ENCODE measurements at places on chromosomes 4 and X.

DNA sequence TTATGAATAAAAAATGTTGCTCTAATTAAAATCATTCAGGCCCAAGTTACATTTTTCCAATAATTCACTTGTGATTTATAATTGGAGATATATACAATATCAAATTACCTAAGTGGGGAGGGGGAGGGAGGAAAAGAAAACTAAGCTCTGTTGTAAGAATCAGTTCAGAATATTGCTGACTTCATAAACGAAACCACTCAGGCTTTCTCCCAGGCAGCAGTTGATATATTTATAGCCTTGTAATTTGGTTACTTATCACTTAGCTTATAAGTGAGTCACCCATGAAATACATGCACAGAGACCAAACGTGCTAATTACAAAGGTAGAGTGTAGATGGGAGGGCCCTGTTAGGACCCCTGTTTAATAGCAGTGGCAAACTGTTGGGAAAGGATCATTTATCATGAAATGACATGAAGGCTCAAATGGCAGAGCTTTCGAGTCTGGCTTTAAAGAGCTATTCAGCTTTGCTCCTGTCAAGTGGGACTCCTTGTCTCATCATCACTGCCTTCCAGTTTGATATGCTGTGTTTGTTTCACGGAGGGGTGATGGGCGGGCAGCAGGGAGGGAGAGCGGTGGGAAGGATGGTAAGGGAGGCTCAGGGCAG is 105.6 kb upstream of the PGRMC2 start:
- no peak for DNase-seq

GRCh38 chr4:113610537-113610936 is 151.0 kb downstream of the CAMK2D start:
- no peak for DNase-seq

GRCh38 chr4:25370242-25370641 is 6.8 kb upstream of the ANAPC4 start:
- DNase-seq = no peak

DNA sequence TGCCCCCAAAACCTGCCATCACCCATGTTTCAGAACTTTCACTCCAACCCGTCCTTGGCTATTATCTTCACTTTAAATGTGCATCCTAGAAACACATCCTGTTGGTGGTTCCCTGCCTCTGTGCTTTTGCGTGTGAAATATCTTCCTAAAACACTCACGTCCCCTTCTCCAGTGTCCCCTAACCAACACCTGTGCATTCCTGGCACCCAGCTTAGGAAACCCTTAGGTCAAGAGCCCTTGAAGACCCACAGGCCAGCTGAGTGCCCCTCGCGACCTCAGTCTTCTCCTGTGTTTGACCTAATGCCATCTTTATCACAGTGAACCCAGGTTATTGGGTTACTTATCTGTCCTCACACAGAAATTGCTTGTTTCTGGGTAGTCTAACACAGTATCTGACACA is 117.6 kb downstream of the STK32B start:
- DNase-seq = no peak

DNA sequence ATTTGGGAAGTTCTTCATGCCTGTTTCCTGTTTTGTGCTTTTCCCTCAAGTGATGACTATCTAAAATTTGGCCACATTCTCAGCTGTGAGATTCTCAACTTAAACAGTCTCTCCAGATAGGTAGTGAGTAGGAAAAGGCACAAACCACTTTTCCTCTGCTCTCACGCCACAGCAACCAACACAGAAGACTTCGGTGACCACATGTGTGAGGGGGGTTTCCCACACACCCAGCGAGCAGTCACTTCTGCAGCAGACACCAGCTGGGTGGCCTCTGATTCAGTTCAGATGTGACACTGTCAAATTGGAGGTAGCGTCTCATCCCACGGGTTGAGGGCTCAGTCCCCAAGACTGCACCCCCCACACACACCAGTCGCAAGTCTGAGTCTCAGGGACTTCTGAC is 25.1 kb upstream of the CLDN34 start:
- DNase-seq = peak; percentile 86

GRCh38 chrX:118823263-118824172 is at the start of gene ZCCHC12:
Gene ZCCHC12, plus strand, starts transcription at chrX:118823824. Its CDS starts 1,421 bp downstream, at chrX:118825245.
- DNase-seq = peak; percentile 10

- DNase-seq = no peak
Measured at GRCh38 chrX:124289443-124289842, 43.0 kb upstream of the TEX13D start.

- no peak for DNase-seq
Measured at GRCh38 chrX:12881914-12882313, 15.0 kb downstream of the TLR7 start.

- no peak for DNase-seq
Measured at GRCh38 chr4:16597443-16597842, 301.0 kb downstream of the LDB2 start.

- no peak for DNase-seq
Measured at GRCh38 chr4:95606739-95607138, 58.0 kb upstream of the UNC5C start.

- no peak for DNase-seq
Measured at GRCh38 chr4:81605271-81605670, 133.6 kb upstream of the RASGEF1B start.

DNA sequence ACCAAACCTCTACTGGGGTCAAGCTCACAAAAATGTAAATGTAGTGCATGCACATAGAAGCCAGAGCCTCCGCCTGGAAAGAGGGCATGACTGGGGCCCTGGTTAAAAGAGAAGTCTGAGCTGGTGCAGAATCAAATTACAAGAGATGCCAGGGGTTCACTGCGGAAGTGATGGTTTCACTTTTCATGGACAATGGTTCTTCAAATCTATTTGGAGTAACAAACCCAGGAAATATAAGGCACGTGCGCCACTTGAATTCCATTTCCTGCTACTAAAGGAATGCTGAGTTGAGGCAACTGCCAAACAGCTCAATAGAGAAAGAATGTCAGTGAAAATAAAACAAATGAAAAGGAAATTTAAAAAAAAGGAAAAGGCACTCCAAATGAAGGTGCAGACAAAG is 79.8 kb downstream of the FUNDC1 start:
- no peak for DNase-seq

DNA sequence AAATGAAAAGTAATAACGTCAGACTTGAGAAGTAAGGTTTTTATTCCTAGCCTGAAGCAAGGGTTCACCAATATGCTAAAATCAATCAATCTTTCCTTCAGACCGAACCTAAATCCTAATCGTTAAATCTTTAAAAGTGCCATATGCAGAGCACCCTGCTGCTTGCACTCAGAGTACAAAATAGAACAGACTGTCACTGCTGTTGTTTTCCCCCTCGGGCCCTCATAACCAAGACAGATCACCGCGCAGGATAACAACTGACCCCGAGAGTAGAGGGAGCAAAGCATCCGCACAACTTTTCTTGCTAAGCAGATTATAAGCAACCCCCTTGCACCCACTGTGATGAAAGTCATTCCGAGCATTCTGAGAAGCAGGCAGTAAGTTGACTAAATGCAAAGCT is 550.9 kb upstream of the NDST4 start:
- no peak for DNase-seq

GRCh38 chrX:39766085-39766726 is 331.6 kb downstream of the BCOR start:
- DNase-seq = peak; percentile 30

GRCh38 chrX:155148724-155149537 is 67.3 kb upstream of the VBP1 start:
- DNase-seq = peak; percentile 32

GRCh38 chrX:49242545-49243066 is 7.3 kb downstream of the CCDC22 start:
- no peak for DNase-seq

GRCh38 chr4:147826288-147826646 is 94.4 kb downstream of the ARHGAP10 start:
- DNase-seq = no peak

GRCh38 chr4:100019821-100020220 is 69.7 kb upstream of the H2AZ1 start:
- DNase-seq = no peak

DNA sequence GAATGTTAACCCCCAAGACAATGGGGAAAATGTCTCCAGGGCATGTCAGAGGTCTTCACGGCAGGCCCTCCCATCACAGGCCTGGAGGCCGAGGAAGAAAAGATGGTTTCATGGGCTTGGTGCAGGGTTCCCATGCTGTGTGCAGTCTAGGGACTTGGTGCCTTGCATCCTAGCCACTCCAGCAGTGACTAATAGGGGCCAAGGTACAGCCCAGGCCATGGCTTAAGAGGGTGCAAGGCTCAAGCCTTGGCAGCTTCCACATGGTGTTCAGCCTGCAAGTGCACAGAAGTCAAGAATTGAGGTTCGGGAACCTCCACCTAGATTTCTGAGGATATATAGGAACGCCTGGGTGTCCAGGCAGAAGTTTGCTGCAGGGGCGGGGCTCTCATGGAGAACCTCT is 50.6 kb downstream of the BMP3 start:
- DNase-seq = no peak

- DNase-seq = no peak
Measured at GRCh38 chrX:21798677-21799219, 40.7 kb upstream of the MBTPS2 start.

GRCh38 chr4:166518776-166519175 is 645.7 kb downstream of the TLL1 start:
- no peak for DNase-seq

DNA sequence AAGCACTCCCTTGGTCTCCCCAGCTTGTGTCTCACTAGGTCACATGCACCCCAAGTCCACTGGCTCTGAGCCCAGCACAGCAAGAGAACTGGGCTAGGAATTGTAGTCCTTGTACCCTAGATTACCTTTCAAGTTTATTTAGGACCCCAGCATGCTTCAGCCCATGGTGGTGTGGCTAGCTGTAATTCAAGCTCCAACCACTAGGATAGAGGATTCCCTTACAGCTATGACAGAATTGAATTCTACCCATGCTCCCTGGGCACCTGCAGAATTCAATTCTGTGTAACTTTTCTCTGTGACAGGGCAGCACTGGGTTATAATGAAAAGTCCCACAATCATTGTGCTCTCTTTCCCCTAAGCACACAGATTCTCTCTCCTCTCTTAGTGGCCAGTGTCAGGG is 253.8 kb upstream of the DMD start:
- DNase-seq = no peak

GRCh38 chr4:38964942-38965775 is 67.0 kb downstream of the TMEM156 start:
- no peak for DNase-seq

Measured in activated CD4-positive, alpha-beta T cell treated with anti-CD3 and anti-CD28 coated beads, Interleukin-2, amount 50 U/mL, for 16 hours (primary cell).